ENCODE measurements at places on chromosomes 6 and 20. TPM values are rescaled to one million over a fixed set of nuclear protein-coding genes. Genes with fewer than 3 reads are reported as not detected.

Gene RWDD2A
- 0.84 TPM for total RNA-seq

Gene ADTRP
- total RNA-seq: 0.72 TPM

Gene DPM1
- total RNA-seq: 33.9 TPM

DNA sequence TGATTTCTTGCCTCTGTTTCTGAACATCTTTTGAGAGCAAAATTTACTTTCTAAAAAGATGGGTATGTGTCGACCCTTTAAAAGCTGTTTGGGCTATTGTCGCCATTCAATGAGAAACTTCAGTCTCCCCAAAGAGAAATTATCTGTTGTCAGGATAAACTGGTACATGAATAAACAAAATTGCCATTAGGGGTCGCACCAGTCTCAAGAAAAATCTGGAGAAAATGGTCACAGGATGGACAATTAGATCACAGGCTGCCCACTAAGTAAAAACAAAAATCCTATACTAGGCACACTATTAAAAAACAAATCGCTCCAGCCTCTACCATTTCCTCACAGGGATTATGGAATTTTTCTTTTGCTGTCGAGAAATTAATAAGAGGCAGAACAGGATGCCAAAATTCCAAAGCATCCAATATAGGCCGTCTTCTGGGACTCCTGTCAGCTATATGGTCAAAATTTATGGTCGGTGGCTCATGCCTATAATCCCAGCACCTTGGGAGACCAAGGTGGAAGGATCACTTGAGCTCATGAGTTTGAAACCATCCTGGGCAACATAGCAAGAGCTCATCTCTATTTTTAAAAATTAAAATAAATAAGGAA lies 5.5 kb upstream of the HLA-E start:
- no peak for ATAC-seq

GRCh38 chr20:63635431-63636141 lies 8.7 kb upstream of the GMEB2 start:
- ATAC-seq: peak; percentile 42

- ATAC-seq: no peak
Observed at GRCh38 chr20:47237715-47238114, 118.8 kb downstream of the ZMYND8 start.

Gene FUT9
- not detected for total RNA-seq
